CD4-positive, alpha-beta T cell treated with Interleukin-6 at 100 ng/mL for 8 hours (primary cell): ENCODE measurements at places on chromosomes 1 and 21.
A peak's percentile ranks its signal among the peaks of the same experiment; 100 is the strongest.

- DNase-seq = no peak
Measured at GRCh38 chr1:165235777-165236291, 120.7 kb downstream of the LMX1A start.

DNA sequence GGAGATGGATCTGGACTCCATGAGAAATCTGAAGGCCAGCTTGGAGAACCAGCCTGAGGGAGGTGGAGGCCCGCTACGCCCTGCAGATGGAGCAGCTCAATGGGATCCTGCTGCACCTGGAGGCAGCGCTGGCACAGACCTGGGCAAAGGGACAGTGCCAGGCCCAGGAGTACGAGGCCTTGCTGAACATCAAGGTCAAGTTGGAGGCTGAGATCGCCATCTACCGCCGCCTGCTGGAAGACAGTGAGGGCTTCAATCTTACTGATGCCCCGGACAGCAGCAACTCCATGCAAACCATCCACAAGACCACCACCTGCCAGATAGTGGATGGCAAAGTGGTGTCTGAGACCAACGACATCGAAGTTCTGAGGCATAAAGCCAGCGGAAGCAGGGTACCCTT lies 601.5 kb upstream of the ZP4 start:
- DNase-seq = no peak

DNA sequence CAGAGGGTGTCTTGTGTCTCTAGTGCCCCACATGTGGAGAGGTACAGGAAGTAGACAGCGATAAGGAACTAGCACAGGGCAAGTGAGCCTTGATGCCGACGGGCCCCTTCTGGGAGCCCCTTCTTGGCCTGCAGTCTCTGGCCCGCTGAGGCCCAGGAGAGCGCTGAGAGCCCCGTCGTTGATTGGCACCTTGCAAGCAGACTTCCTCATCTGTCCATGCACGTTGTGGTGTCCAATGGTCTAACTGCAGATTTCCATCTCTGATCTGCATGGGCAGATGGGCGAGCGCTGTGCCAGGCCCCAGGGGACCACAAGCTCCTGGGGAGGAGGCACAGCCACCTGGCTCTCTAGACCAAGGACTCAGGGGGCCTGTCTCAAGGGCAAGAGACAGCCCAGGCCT lies 32.4 kb downstream of the PLEKHA6 start:
- DNase-seq = no peak

GRCh38 chr1:178921499-178921898 lies 50.6 kb upstream of the ANGPTL1 start:
- no peak for DNase-seq

DNA sequence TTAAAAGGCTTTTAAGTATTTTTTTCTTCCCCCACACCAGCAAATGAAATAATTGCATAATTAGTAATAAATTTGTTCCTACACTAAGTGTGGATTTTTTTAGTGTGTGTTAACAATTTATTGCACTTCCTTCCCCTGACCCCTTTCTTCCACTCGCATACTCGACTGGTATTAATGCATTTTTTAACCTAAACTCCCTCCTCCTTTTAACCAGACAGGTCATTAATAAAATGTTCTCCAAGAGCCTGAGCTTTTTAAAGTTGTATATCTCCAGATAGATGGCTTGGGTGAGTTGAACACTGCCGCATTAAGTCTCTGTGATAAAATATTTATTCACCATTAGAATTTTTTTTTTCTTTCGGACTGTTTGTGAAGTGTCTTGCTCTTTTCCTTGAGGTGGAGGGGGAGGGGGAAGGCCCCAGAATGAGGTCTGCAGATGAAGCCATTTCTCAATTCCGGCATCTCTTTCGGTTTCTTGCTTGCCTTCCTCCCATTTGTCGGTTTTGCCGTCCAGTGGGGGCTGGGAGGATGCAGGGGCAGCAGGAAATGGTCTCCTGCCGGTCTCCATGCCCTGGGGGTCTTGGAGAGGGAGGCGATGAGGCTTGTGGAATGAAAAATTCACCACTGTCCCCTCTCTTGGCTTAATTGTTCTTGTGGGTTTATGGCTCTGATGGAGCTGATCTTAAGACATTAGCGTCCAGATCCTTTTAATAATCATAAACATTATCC lies 64.1 kb upstream of the ACTL8 start:
- DNase-seq = no peak

- DNase-seq = no peak
Measured at GRCh38 chr21:37916310-37917051, at the start of gene KCNJ6. KCNJ6 (minus strand) TSS chr21:37916457; CDS start chr21:37840682, 75,775 bp downstream.

GRCh38 chr21:41945982-41946381 lies 7.8 kb downstream of the C2CD2 start:
- no peak for DNase-seq

DNA sequence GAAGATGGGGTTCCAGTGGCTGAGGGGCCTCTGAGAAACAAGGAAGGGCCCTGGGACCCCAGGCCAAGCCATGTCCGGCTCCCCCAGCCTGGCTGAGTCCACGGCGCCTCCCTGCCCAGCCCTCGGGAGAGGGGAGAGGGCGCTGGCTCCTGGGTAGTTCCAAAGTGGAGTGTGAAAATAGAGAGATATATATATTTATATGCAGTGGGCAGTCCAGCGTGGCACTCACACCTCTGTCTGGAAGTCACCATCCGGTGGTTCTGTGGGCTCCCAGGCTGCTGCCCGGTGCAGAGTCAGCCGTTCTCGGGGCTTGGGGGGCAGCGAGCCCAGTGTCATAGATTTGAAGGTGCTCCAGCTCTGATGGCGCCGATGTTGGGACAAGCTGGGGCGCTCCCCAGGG lies 23.4 kb upstream of the COL16A1 start:
- DNase-seq = no peak

- DNase-seq = no peak
Measured at GRCh38 chr1:211344152-211344618, 17.6 kb downstream of the TRAF5 start.

- no peak for DNase-seq
Measured at GRCh38 chr1:45282351-45282750, 44.3 kb upstream of the HPDL start.

- no peak for DNase-seq
Measured at GRCh38 chr1:27519331-27520258, 29.6 kb upstream of the WASF2 start.

DNA sequence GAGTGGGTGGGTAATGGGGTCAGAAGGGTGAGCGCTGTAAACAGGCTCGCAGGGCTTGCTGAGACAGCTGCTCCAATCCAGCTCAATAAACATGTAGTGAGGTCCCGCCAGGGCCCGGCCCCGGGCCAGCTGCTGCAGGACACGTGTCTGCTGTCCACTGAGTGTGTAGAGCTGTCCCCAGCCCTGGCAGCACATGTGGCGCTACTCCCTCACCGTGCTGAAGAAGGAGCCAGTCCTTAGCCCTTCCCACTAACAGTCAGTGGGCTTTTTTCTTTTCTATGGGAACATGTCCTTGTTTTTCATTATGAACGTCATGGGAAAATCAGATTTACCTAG lies 78.9 kb upstream of the C1orf174 start:
- no peak for DNase-seq

GRCh38 chr1:215631489-215631888 lies 64.4 kb downstream of the KCTD3 start:
- no peak for DNase-seq

GRCh38 chr1:230568008-230568407 lies 74.3 kb upstream of the COG2 start:
- no peak for DNase-seq

DNA sequence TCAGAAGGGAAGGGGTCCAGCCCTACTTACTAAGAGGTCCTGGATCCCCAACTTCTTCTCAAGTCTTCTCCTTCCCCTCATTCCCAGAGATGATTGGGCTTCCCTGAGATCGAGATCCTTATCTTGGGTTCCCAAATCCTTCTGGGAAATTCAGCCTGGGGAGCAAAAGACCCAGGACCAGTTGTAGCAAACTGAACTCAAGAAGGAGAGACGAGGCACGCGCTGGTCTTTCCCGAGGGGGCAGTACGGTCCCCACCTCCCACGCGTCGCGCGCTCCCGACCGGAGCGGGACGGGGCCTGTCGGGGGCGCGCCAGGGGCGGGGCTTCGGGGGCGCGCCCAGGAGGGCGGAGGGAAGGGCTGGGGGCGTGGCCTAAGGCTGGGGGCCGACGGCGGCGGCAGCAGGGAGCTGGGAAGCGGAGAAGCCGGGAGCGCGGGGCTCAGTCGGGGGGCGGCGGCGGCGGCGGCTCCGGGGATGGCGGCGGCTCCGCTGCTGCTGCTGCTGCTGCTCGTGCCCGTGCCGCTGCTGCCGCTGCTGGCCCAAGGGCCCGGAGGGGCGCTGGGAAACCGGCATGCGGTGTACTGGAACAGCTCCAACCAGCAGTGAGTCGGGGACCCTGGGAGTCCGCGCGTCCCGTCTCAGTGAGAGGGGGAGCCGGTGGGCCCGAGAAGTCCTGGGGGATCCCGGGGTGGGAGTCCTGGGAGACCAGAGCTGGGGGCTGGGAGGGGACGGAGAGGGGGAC lies at the start of gene EFNA3:
EFNA3 (plus strand) TSS at position 369 of the 741 bp plus-strand sequence; CDS start at position 474, 105 bp downstream.
- peak; percentile 45 for DNase-seq

DNA sequence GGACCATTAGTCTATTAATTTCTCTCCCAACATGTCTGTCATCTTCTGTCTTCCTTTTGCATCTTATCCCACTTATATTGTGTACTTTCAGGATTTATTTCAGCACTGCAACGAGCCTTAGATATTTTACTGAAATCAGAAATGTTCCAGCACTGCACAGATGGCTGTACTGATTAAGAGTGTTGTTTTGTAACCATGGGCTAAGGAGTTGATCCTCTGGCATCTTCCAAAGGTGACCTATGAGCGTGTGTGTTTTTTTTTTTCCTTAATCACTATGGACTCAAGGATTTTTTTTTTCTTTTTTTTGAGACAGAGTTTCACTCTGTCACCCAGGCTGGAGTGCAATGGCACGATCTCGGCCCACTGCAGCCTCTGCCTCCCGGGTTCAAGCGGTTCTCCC lies 7.1 kb upstream of the DDX59 start:
- no peak for DNase-seq

GRCh38 chr1:240794046-240794843 lies 182.3 kb upstream of the GREM2 start:
- no peak for DNase-seq

GRCh38 chr1:248872752-248873408 lies 14.0 kb upstream of the ZNF692 start:
- DNase-seq = no peak

- DNase-seq = no peak
Measured at GRCh38 chr21:44711327-44712202, at the start of gene TSPEAR. TSPEAR (minus strand) TSS chr21:44711572; CDS start chr21:44711514, 58 bp downstream.

DNA sequence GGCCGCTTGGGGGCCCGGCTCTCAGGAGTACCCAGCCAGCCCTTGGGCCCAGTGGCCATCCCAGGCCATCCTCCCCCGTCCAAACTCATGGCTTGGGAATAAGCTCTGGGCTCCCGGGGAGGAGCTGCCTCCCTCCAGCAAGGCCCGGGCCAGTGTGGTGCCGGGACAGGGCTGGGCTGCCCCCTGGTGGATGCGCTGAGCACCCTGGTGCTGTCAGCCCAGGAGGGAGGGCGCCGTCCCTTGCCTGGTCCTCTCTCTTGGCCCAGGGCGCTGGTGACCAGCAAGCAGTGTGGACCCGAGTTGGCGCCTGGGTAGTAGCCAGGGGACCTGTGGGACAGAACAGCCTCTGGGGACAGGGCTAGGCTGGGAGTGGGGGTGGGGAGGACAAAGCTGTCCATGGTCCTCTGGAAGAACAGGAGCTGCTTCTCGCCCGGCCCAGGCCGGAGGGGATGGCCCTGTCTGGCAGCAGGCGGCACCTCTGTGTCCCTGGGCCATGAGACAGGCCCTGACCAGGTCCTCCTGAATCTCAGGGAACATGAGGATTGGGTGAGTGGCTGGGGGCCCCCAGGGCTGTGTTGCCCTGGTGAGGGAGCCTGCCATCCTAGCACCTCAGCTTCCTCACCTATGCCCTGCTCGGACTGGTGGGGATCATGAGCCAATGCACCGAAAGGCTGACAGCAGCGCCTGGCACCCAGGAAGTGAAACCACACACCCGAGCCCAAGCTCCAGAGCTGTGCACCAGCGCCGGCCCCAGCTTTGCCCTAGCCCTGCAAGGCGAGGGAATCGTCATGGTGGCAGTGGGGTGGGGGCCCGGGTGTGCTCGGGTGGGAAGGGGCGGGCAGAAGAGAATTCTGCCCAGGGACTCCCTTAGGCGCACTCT lies 9.4 kb downstream of the MORN1 start:
- peak; percentile 71 for DNase-seq

- no peak for DNase-seq
Measured at GRCh38 chr1:246537887-246538286, 28.2 kb downstream of the TFB2M start.

- DNase-seq = no peak
Measured at GRCh38 chr1:30416221-30416820, 307.1 kb downstream of the MATN1 start.

DNA sequence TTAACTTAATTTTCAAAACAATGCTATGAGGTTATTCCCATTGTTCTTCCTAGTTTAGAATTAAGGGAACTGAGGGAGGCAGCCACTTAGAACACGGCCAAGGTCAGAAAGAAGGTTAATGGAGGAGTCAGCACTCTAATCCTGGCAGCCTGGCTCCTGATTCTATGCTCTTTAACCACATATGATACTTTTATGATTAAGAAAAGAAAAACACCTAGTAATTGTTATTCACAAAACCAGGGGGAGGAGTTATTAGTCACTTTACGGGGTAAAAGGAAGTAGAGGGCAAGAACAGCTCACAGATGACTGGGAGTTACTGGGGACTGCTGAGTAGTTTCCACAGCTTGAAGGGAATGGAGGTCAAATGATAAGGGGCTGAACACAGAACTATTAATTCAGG lies 38.6 kb downstream of the GADD45A start:
- no peak for DNase-seq

DNA sequence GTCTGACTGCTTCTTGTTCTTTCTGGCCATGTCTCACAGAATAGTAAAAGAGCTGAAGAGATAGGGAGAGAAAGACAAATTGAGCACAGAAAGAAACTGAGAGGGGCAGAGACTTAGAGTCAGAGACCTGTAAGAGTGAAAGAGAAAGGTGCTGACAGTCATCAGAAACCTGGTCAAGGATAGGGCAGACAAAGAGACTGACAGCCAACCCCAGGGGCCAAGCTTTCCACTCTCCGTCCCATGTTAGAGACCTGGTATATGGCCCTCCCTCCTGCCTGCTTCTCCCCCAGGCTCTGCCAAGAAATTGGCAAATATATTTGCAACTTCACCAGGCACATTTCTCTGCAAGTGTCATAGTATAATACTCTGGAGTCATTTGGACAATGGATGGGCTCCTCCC lies 64.6 kb downstream of the RHBG start:
- DNase-seq = no peak

GRCh38 chr1:32263744-32264143 lies 12.7 kb downstream of the LCK start:
- peak; percentile 28 for DNase-seq

- DNase-seq = no peak
Measured at GRCh38 chr1:10867914-10868598, 71.6 kb upstream of the CASZ1 start.

GRCh38 chr1:64476251-64476952 lies 6.5 kb downstream of the CACHD1 start:
- no peak for DNase-seq

GRCh38 chr1:143611159-143611558 lies 360.6 kb downstream of the FAM72C start:
- no peak for DNase-seq
